ENCODE measurements at places on chromosomes 6 and 20.
A peak's percentile ranks its signal among the peaks of the same experiment; 100 is the strongest.

GRCh38 chr20:43750774-43751166 lies 24.0 kb upstream of the GTSF1L start:
- H3K4me1 ChIP-seq, result no peaks in the 10 kb centered on the region
- H3K27ac ChIP-seq, result no peak overlapping the region
- DNase-seq, result no peak
- H3K4me3 ChIP-seq, result no peak overlapping the region

DNA sequence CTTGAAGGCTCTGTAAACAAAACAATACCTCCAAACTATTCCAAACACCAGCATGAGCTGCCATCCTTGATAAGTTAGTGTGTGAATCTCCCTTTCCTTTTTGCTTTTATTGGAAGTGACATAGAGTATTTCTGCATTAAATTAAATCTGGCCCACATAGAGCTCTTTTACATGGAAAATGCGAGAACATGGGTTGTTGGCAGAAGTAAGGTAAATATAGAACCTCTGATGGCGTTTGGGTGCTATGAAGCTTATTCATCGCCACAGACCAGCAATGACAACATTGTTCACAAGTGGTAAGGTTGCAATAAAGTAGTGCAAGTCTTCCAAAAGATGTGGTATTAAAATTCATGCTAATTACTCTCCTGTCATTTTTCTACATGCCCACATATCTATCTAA lies 445.8 kb upstream of the JAG1 start:
- no peak overlapping the region for H3K27ac ChIP-seq
- no peaks in the 10 kb centered on the region for H3K36me3 ChIP-seq
- no peak for DNase-seq
- H3K4me3 ChIP-seq, result no peak overlapping the region
- no peaks in the 10 kb centered on the region for H3K27me3 ChIP-seq

GRCh38 chr6:39898625-39899024 lies 35.6 kb downstream of the MOCS1 start:
- no peak overlapping the region for H3K4me3 ChIP-seq
- H3K27ac ChIP-seq, result no peak overlapping the region
- H3K4me1 ChIP-seq, result no peaks in the 10 kb centered on the region
- H3K27me3 ChIP-seq, result no peaks in the 10 kb centered on the region
- H3K36me3 ChIP-seq, result no peaks in the 10 kb centered on the region

DNA sequence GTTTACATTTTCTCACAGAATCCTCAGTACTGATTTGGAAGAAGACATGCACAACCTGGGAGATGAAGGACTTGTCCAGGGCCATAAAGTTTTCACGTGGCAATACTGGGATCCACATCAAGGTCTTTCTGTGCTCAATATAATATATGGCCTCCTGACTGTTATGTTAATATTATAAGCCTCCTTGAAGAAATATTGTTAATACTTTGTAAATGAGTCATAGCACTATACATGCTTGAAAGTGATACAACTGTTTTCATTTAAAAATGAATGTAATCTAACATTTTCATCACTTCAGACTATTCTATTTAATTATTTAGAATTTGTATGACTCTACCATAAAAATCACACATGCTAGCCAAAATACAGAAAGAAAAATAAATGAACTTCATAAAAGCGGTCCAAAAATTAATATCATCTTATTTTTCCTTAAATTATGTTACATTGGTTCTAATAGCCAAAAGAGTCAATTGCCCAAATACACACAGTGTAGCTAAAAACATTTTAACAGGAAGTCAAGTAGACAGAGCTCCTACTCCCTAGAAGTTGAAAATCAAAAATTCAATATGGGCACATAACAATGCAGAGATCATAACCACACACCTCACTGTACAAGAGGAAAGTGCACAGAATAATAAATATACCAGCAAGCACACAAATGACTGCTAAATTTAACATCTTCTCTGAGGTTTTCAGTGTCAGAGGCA lies 188.0 kb upstream of the HDDC2 start:
- no peak overlapping the region for H3K27ac ChIP-seq
- H3K4me1 ChIP-seq, result no peaks in the 10 kb centered on the region
- H3K36me3 ChIP-seq, result no peaks in the 10 kb centered on the region
- no peak for DNase-seq
- H3K27me3 ChIP-seq, result no peaks in the 10 kb centered on the region

GRCh38 chr6:34342247-34342646 lies 50.2 kb downstream of the NUDT3 start:
- H3K36me3 ChIP-seq, result no peaks in the 10 kb centered on the region
- no peak for DNase-seq
- peaks cover 4% of the 10 kb centered on the region for H3K4me1 ChIP-seq
- H3K4me3 ChIP-seq, result no peak overlapping the region
- peak overlapping the region; percentile 32 for H3K27ac ChIP-seq
- no peaks in the 10 kb centered on the region for H3K27me3 ChIP-seq

GRCh38 chr6:24397631-24398030 lies 5.1 kb upstream of the MRS2 start:
- H3K27me3 ChIP-seq, result no peaks in the 10 kb centered on the region
- no peak for DNase-seq
- H3K4me3 ChIP-seq, result no peak overlapping the region
- H3K27ac ChIP-seq, result no peak overlapping the region
- no peaks in the 10 kb centered on the region for H3K4me1 ChIP-seq

GRCh38 chr6:111657146-111657545 lies 51.5 kb upstream of the TRAF3IP2 start:
- peak overlapping the region; percentile 1 for H3K27ac ChIP-seq
- DNase-seq, result no peak
- no peaks in the 10 kb centered on the region for H3K27me3 ChIP-seq

GRCh38 chr6:109896341-109896740 lies 81.8 kb upstream of the GPR6 start:
- no peak overlapping the region for H3K27ac ChIP-seq
- H3K36me3 ChIP-seq, result no peaks in the 10 kb centered on the region
- no peaks in the 10 kb centered on the region for H3K4me1 ChIP-seq
- H3K27me3 ChIP-seq, result no peaks in the 10 kb centered on the region
- no peak for DNase-seq

DNA sequence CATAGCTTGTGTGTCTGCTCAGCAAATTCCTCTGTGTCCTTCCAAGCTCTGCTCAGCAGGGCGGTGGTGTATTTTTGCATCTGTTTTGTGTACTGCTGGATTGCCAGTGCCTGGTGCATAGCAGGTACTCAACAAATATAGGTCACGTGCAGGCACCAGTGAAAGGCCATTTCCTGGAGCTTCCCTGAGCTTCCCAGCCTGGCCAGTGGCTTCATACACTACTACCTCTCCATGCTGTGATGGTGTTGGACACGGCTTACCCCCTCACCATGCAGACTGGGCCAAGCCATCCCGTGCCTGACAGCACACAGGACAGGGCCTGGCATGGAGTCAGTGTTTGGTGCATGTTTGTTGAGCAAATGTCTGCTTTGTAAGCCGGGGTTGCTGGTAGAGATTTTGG lies 7.7 kb upstream of the PHACTR3 start:
- no peaks in the 10 kb centered on the region for H3K4me1 ChIP-seq
- H3K4me3 ChIP-seq, result no peak overlapping the region
- no peak for DNase-seq
- no peak overlapping the region for H3K27ac ChIP-seq
- no peaks in the 10 kb centered on the region for H3K36me3 ChIP-seq
- no peaks in the 10 kb centered on the region for H3K27me3 ChIP-seq

DNA sequence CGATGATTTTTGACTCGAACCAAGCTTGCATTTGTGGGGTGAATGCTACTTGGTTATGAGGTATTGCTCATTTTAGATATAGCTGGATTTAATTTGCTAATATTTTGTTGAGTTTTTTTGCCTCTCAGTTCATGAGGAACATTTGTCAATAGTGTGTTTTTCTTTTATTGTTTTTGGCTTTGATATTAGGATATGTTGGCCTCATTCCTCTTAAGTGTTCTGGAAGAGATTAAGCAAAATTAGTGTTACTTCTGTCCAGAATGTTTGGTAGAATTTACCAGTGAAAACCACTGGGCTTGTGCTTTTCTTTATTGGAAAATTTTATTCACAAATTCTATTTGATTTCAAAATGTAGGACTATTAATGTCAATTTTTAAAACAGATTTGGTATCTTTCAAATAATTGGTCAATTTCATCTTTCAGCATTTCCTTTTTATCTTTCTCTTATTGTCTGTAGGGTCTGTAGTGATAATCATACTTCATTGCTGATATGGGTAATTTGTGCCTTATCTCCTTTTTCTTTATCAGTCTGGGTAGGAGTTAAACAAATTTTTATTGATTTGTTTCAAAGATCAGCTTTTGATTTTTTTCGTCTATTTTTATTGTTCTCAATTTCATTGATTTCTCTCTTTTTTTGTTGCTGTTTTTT lies 14.1 kb downstream of the AIG1 start:
- H3K36me3 ChIP-seq, result no peaks in the 10 kb centered on the region
- no peak for DNase-seq
- no peak overlapping the region for H3K4me3 ChIP-seq
- H3K4me1 ChIP-seq, result no peaks in the 10 kb centered on the region

GRCh38 chr6:166046226-166046625 lies 121.4 kb downstream of the TBXT start:
- no peaks in the 10 kb centered on the region for H3K27me3 ChIP-seq
- no peak for DNase-seq
- no peak overlapping the region for H3K27ac ChIP-seq

- H3K4me1 ChIP-seq, result no peaks in the 10 kb centered on the region
- H3K4me3 ChIP-seq, result no peak overlapping the region
- H3K27ac ChIP-seq, result no peak overlapping the region
- no peaks in the 10 kb centered on the region for H3K36me3 ChIP-seq
- no peaks in the 10 kb centered on the region for H3K27me3 ChIP-seq
Measured at GRCh38 chr20:42589976-42590639, 599.6 kb downstream of the PTPRT start.

- H3K4me1 ChIP-seq, result no peaks in the 10 kb centered on the region
- no peak overlapping the region for H3K4me3 ChIP-seq
- no peak overlapping the region for H3K27ac ChIP-seq
- DNase-seq, result no peak
- no peaks in the 10 kb centered on the region for H3K36me3 ChIP-seq
- H3K27me3 ChIP-seq, result no peaks in the 10 kb centered on the region
Measured at GRCh38 chr6:144394210-144394609, 109.1 kb downstream of the UTRN start.

- DNase-seq, result no peak
- no peaks in the 10 kb centered on the region for H3K27me3 ChIP-seq
- no peak overlapping the region for H3K4me3 ChIP-seq
- no peak overlapping the region for H3K27ac ChIP-seq
- H3K36me3 ChIP-seq, result no peaks in the 10 kb centered on the region
- no peaks in the 10 kb centered on the region for H3K4me1 ChIP-seq
Measured at GRCh38 chr20:34104059-34104458, 8.0 kb downstream of the EIF2S2 start.

DNA sequence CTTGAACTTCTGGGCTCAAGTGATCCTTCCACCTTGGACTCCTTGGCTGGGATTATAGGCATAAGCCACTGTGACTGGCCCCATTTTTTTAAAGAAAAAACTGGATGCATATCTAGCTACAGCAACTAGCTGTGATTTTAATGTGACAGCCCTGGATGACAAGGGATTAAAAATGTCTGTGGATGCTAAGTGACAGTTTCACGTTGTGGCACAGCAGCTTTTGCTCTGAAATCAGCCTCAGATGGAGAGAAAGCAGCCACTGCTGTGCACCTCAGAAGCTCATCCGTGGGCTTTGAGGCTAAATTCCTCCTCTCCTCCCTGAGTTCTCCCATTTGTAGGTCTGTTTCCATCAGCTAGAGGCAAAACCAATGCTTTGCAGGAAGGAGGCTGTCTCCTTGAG lies 195.3 kb downstream of the SLC35F1 start:
- H3K4me3 ChIP-seq, result no peak overlapping the region
- no peaks in the 10 kb centered on the region for H3K27me3 ChIP-seq
- DNase-seq, result no peak

DNA sequence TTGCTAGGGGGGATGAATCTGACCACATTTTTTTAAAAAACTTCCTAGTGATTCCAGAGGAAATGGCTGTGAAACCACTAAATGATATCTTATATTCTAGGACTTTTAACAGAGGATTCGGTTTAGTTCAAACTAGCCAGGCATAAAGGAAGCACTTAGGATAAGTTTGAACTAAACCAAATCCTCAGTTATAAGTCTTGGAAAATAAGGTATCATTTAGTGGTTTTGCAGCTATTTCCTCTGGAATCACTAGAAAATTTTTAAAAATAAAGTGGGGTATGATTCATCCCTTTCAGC lies 327.9 kb upstream of the QKI start:
- H3K27ac ChIP-seq, result no peak overlapping the region
- H3K36me3 ChIP-seq, result no peaks in the 10 kb centered on the region
- no peaks in the 10 kb centered on the region for H3K4me1 ChIP-seq
- H3K27me3 ChIP-seq, result no peaks in the 10 kb centered on the region
- no peak for DNase-seq

- H3K27me3 ChIP-seq, result no peaks in the 10 kb centered on the region
- H3K36me3 ChIP-seq, result no peaks in the 10 kb centered on the region
- H3K27ac ChIP-seq, result no peak overlapping the region
- no peak overlapping the region for H3K4me3 ChIP-seq
Measured at GRCh38 chr6:126628125-126628524, 288.2 kb downstream of the CENPW start.

- DNase-seq, result no peak
- H3K27me3 ChIP-seq, result no peaks in the 10 kb centered on the region
- no peak overlapping the region for H3K27ac ChIP-seq
- no peaks in the 10 kb centered on the region for H3K36me3 ChIP-seq
Measured at GRCh38 chr6:114403858-114404257, 61.0 kb upstream of the HS3ST5 start.

- no peaks in the 10 kb centered on the region for H3K36me3 ChIP-seq
- H3K4me3 ChIP-seq, result no peak overlapping the region
- H3K27ac ChIP-seq, result no peak overlapping the region
- DNase-seq, result no peak
- no peaks in the 10 kb centered on the region for H3K27me3 ChIP-seq
Measured at GRCh38 chr6:45591890-45592289, 214.2 kb upstream of the SUPT3H start.

GRCh38 chr6:146895101-146895771 lies 296.5 kb downstream of the ADGB start:
- no peaks in the 10 kb centered on the region for H3K36me3 ChIP-seq
- DNase-seq, result no peak
- no peaks in the 10 kb centered on the region for H3K4me1 ChIP-seq
- H3K4me3 ChIP-seq, result no peak overlapping the region

- H3K4me1 ChIP-seq, result no peaks in the 10 kb centered on the region
- H3K27ac ChIP-seq, result no peak overlapping the region
- H3K27me3 ChIP-seq, result no peaks in the 10 kb centered on the region
- H3K4me3 ChIP-seq, result no peak overlapping the region
Measured at GRCh38 chr6:120290964-120291363, 941.4 kb upstream of the MAN1A1 start.

DNA sequence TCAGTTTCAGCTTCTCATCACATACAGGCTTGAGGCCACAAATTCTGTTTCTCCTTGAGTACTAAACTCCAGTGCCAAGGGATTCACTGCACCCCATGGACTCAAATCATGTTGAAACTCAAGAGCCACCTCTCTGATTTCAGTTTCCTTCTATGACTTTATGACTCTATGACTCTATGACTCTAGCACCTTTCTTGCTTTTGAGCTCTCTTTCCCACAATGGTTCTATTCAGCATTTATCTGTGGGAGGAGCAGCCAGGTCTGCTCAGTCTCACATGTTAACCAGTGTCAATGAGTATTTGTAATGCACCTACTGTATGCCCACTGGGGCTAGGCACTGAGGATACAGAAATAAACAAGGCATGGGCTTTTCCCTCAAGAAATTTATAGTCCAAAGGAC lies 14.6 kb upstream of the SLC22A2 start:
- H3K27me3 ChIP-seq, result no peaks in the 10 kb centered on the region
- no peak overlapping the region for H3K27ac ChIP-seq
- H3K4me3 ChIP-seq, result no peak overlapping the region
- no peaks in the 10 kb centered on the region for H3K36me3 ChIP-seq
- H3K4me1 ChIP-seq, result no peaks in the 10 kb centered on the region

- no peak overlapping the region for H3K4me3 ChIP-seq
- no peak overlapping the region for H3K27ac ChIP-seq
- no peaks in the 10 kb centered on the region for H3K36me3 ChIP-seq
- no peaks in the 10 kb centered on the region for H3K27me3 ChIP-seq
- no peaks in the 10 kb centered on the region for H3K4me1 ChIP-seq
Measured at GRCh38 chr6:34230653-34231371, 5.9 kb upstream of the HMGA1 start.
